ENCODE measurements at places on chromosomes 5 and 9.

DNA sequence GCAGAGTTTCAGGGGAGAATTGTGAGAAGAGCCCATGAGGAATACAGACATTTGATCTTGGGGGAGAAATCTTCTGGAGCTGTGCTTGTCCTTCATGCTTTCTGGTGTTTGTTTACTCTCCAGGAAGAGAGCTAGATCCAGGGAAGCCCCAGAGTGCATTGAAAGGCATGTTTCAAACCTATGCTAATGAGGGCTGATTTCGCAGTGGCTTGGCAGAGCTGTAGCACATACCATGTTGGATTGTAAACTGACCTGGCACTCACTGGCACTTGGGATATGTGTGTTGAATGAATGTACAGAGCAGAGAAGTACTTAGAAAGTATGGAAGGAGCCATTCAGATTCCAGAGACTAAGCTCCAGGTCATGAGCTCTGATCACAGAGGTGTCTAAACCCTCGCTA lies 30.9 kb downstream of the TNFSF8 start:
- no peak for DNase-seq

- DNase-seq: no peak
Measured at GRCh38 chr5:81052325-81052724, 92.2 kb downstream of the RASGRF2 start.

GRCh38 chr9:131484560-131485185 lies 18.0 kb upstream of the POMT1 start:
- no peak for DNase-seq

GRCh38 chr5:149486726-149487635 lies 64.3 kb downstream of the CSNK1A1 start:
- no peak for DNase-seq

DNA sequence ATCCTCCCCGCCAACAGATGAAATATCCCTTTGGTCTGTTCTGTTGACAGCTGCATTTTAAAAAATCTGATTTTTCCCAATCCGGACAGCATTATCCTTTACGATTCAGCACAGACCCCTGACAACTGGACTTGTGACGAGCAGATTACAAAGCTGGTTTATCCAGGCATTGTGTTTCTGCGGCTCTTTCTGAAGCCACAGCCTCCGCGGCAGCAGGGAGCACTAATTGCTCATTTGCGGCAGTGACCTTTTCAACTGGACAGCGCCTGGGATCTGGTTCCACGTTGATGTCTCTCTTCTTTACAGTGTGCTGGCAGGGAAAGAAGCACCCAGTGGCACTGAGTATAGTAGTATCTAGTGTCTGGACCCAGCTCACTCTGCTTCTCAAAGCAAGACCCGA lies 351.2 kb downstream of the ZNF608 start:
- DNase-seq: peak; percentile 80

DNA sequence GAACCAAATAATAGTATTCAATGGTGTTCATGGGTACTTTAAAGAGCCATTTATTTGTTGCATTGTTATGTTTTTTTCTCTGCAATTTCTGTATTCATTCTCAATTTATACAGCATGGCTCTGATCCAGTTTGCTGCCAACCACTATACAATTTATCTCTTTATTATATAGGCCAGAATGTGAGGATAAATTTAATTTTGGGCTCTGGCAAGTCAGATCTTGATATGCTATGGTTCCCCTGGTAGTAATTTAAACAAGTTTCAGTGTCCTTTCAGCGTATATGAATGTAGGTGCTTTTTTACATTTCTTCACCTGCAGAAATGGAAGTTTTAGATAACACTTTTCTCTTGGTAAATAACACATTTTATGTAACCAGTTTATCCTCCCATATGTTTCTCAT lies 1118.0 kb upstream of the SEMA6A start:
- DNase-seq: no peak

- DNase-seq: no peak
Measured at GRCh38 chr9:105059252-105059651, 131.3 kb upstream of the ABCA1 start.

DNA sequence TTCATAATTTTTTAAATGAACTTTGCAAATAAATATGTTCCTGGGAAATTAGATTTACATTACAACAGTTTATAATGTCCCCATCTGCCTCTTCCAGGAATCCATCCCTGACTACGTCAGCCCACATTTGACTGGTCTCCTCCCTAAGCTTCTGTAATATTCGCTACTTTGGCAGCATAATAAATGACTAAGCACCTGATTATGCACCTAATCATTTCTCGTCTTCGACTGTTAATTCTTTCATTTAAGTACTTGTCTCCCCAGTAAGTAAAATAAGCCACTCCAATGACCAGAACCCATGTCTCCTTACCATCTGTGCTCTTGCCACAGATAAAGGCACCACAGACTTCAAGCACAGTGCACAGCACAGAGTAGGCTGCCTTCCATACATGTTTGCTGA lies 122.7 kb downstream of the DENND1A start:
- no peak for DNase-seq

DNA sequence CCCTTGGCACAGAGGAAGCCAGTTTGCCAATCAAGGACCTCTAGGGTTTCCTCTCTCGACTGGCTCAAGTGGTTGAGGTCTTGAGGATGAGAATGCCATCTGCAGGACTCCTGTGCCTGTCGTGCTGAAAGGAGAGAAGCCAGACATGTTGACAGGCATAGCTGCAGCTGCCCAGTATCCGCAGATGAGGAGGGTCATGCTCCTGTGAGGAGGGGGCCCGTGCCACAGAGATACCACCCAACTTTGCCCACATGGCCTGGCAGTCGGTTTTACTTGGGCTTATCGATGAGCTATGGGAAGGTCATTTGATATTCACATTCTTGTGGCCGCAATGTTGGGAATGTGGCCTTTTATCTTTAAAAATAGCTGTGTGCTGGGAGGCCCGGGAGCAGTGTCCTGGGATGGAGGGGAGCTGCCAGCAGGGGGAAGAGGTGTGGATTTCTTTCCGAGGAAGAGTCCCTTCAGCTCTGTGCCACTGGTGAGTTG lies 17.4 kb downstream of the FRMPD1 start:
- DNase-seq: no peak

- DNase-seq: no peak
Measured at GRCh38 chr5:139475865-139476617, 5.2 kb downstream of the SMIM33 start.

DNA sequence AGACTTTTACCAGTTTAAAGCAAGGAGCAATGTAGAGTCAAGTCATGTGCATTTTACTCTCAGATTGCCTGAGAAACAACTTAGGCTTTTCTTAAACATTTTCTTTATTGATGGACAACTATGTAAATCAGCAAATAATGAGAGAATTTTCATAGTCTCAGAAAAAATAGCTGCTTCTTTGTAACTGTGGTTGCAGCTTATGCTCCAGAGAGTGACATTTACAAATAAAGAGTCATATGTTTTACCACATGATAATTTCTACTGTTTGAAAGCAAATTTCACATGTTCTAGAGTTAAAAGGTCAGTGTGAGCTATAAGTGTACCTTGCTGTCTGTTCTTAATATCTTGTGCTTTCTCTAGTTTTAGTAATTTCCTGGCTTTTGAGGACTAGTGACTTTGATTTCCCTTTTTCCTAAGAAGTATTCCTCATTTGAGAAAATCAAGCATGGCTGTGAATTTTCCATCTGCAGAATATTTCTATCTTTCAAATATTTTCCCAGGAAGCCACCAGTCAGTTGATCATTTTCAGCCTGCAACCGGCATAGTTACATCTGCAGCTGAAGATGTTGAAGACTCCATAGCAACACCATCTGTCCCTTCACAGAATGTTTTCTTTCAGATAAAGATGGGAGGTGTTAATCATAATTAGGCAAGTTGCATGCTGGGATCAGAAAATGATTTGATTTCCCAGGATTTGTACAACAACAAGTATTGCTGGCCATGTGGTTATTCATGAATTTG lies 229.9 kb downstream of the SGCD start:
- peak; percentile 52 for DNase-seq

- DNase-seq: no peak
Measured at GRCh38 chr5:90379652-90380051, 29.9 kb downstream of the CETN3 start.

DNA sequence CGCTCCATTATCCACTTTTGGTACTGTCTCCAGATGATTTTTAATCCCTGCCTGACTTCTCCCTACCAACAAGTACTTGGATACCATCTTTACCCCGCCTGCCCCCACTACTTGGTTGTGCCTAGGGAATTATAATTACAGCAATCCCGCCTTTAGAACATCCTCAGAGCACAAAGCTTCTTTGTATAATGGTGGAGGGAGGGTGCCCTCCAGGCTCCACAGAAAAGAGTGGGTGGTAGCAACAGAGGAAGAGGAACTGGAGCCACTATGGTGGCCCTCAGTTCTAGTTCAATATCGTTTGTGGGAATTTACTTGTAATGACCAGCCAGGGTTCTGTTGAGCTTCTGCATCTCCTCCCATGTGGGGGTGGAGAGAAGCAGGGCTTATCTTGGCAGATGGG lies 79.0 kb upstream of the RNF38 start:
- peak; percentile 71 for DNase-seq

GRCh38 chr9:22008384-22008716 lies 755 bp downstream of the CDKN2B start:
- DNase-seq: no peak

DNA sequence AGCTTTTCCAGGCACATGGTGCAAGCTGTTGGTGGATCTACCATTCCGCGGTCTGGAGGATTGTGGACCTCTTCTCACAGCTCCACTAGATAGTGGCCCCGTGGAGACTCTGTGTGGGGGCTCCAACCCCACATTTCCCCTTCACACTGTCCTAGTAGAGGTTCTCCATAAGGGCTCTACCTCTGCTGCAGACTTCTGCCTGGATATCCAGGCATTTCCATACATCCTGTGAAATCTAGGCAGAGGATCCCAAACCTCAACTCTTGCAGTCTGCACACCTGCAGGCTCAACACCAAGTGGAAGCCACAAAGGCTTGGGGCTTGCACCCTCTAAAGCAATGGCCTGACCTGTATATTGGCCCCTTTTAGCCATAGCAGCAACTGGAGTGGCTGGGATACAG lies 283.4 kb upstream of the KLF4 start:
- DNase-seq: no peak

DNA sequence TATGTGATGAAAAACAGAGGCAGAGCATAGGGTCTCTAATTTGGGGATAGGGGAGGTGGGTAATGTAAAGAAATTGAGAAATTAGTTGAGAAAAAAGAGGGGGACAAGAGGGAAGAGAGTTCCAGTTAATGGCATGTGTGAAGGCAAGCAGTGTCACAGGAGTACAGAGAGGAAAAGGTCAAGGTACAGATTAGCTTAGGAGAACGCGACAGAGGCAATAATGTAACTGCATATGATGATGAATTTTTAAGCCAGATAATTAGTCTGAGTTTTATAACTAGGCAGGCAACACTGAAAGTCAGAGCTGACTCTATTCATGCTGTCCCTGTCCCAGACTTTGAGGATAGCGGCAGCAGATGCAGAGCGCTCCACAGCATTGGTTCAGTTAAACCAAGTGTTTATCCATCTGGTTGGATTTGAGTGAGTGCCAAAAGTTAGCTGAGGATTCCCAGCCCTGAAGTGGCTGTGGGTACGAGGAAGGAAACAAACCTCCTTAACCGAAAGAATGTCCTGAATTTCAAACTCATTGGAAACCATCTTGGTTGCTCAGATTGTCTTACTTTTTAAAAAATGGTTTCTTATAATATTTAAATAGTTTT lies 315.2 kb downstream of the ARHGAP26 start:
- DNase-seq: peak; percentile 43

GRCh38 chr5:154238776-154239481 lies 48.4 kb downstream of the GALNT10 start:
- DNase-seq: no peak

DNA sequence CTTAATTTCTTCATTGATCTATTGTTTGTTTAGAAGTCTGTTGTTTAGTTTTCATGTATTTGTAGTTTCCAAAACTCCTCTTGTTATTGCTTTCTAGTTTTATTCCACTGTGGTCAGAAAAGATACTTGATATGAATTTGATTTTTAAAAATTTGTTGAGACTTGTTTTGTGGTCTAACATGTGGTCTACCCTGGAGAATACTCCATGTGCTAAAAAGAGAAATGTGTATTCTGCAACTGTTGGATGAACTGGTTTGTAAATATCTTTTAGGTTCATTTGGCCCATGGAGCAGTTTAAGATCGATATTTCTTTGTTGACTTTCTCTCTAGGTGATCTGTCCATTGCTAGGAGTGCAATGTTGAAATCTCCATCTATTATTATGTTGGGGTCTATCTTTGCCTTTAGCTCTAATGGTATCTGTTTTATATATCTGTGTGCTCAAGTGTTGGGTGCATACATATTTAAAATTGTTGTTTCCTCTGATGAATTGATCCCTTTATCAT lies 150.6 kb upstream of the ATP10B start:
- DNase-seq: no peak

GRCh38 chr5:30811298-30811697 lies 382.2 kb upstream of the CDH6 start:
- DNase-seq: no peak

GRCh38 chr5:2998106-2998505 lies 246.6 kb upstream of the IRX2 start:
- DNase-seq: no peak

GRCh38 chr9:96130970-96131369 lies 171.0 kb downstream of the HSD17B3 start:
- no peak for DNase-seq

DNA sequence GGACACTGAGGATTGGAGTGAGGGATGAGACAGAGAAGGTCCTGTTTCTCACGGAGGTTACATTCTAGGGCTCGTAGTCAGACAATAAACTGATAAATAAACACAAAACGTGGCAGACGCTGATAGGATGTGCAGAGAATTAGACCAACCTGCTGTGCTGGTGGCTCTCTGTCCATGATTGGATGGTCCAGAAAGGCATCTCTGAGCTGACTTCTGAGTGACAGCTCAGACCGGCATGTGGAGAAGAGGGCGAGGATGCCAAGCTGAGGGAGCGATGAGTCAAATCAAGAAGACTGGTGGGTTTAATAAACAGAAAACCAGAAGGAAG lies 132.3 kb upstream of the TAF11L2 start:
- DNase-seq: peak; percentile 63

GRCh38 chr5:35246900-35247647 lies 16.8 kb upstream of the PRLR start:
- DNase-seq: peak; percentile 64

DNA sequence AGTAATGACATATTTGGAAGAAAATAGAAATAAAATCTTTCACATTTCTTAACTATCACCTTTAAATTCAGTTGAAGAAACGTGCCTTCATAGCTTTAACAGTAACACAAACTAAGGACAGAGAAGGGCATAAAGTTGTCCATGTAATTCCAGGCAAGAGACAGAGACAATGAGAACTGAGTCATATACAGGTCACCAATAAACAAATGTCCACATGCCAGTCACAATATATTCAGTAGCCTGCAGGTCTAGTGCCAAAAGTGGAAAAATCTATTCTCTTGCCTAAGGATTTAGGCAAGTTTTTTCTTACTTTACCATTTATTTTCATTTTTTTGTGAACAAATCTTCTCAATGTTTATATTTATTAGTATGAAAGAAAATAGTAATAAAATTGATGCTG lies 1711.5 kb upstream of the NUDT12 start:
- no peak for DNase-seq

DNA sequence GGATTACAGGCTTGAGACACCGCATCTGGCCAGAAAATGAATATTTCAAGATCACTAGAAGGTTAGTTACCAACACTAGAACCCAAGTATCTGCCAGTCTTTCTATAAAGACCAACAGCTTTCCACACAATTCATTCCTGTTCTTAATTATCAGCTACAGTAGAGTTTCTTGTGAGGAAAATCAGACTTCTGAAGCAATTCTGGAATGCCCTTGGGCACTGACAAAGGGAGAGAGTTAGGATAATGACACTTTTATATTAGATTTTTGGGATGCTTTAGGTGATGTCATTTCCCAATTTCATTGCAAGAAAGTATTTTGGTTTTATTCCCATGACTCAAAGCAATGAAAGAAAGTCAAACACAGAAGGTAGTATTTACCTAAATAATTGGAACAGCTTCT lies 497.0 kb upstream of the TUSC1 start:
- DNase-seq: no peak

GRCh38 chr9:13865869-13866268 lies 448.1 kb downstream of the NFIB start:
- DNase-seq: no peak

Data from Ammon's horn (tissue), 1 donor.